ENCODE measurements at places on chromosomes 7 and 10. TPM values are rescaled to one million over a fixed set of nuclear protein-coding genes. Genes with fewer than 3 reads are reported as not detected.

CLRN3 gene
- not detected for total RNA-seq

C10orf95 gene
- 1.6 TPM for total RNA-seq

FMC1 gene
- 9.6 TPM for total RNA-seq

TMEM176A gene
- total RNA-seq: 2.6 TPM

PRR15 gene
- 0.92 TPM for total RNA-seq

INHBA gene
- total RNA-seq: 0.84 TPM

AZGP1 gene
- total RNA-seq: 10.8 TPM

SAMD9 gene
- 50.9 TPM for total RNA-seq

OR2A7 gene
- total RNA-seq: 5.7 TPM

SMO gene
- 7.1 TPM for total RNA-seq

ICA1 gene
- total RNA-seq: 9.4 TPM

FAM185A gene
- 7.5 TPM for total RNA-seq

MYL7 gene
- total RNA-seq: not detected

FZD1 gene
- total RNA-seq: 7.1 TPM

CPXM2 gene
- 3.3 TPM for total RNA-seq

CYP3A4 gene
- total RNA-seq: 0.24 TPM

ADAMTS14 gene
- total RNA-seq: 0.64 TPM

CREB3L2 gene
- 28.3 TPM for total RNA-seq

DRGX gene
- total RNA-seq: not detected

TLX1 gene
- not detected for total RNA-seq
